ENCODE measurements at places on chromosomes 13 and 19.

- DNase-seq: peak; percentile 84
These were observed 381 bp downstream of the CKAP2 start for GRCh38 chr13:52455677-52456041.

- DNase-seq: peak; percentile 87
These were observed 2.0 kb upstream of the RNF126 start for GRCh38 chr19:664913-665443.

DNA sequence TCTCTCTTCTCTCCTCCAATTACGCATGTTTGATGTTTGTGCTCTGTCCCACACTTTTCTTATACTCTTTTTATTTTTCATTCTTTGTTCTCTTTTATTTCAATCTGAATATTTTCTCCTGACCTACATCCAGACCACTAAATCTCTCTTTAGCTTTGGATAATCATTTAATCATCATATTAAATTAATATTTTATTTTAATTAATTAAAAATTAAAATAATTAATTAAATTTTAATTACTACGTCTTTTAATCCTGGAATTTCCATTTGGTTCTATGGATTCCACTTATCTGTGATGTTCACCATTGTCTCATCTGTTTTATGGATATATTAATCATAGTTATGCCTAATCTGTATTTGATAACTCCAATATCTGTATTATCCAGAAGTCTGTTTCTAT, 62.4 kb downstream of the SPACA7 start:
- no peak for DNase-seq

GRCh38 chr13:42498521-42498920, 75.4 kb upstream of the TNFSF11 start:
- DNase-seq: no peak

- peak; percentile 89 for DNase-seq
These were observed 9.1 kb downstream of the TNFRSF19 start for GRCh38 chr13:23579072-23579895.

DNA sequence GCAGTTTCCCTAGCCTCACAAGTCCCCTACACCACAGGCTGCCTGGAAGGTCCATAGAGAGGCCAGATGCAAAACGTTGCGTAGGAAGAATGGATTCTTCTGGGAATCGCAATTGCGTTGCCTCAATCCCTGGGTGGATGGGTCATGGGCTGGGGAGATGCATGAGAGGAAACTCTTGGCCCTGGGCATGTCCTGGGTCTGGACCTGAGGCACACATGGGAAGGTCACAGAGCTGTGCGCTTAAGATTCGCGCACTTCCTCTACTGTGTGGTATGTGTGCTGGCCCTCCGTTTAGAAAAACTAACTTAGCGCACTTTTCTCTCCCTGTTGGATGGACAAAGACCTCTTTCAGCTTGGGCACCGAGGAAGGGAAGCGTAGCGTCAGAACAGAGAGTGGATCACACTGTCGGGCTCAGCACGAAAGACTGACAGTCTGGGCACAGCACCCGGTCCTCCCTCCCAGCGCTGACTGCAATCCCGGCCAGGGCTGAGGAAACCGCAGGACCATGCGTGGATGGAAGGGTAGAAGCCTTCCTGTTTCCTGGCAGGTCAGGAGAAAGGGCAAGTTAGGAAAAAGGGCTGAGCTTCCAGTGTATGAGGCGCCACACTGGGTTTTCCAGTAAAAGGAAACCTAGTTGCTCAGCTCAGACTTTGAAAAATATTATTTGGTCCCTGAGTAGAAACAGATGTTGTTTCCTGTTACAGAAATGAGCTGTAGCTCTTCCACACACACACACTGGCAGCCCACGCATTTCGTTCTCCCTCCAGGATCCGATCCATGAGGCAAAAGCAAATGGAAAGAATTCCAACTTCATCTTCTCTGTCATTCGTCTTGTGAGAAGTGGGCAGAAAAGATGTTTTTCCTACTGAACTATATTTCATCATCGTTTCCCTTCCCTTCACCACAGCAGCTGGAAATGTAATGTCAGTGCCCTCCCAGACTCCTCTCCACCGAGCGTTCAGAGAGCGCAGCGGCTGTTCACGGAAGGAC, 86.0 kb downstream of the ING1 start:
- DNase-seq: peak; percentile 92

DNA sequence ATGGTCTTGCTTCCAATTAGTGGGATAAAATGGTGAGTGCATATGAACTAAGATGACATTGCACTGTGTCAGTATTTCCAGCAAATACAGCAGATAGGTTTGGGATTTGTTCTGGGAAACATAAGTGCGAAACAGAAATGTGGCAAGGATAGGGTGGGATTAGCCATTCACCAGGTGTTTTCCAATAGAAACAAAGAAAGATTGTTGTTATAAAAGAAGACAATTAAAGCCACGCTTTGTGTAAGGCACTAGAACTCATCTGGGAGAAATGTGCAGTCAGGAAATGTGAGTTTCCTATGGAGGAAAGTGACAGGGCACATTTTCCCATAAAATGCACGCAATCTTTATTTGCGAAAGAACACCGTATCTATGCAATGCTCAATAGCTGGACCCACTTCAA, 1547.8 kb downstream of the EFNB2 start:
- no peak for DNase-seq

- DNase-seq: no peak
These were observed 126.6 kb upstream of the MCF2L start for GRCh38 chr13:112842343-112842856.

GRCh38 chr19:18453269-18454024, 15.5 kb upstream of the ISYNA1 start:
- DNase-seq: no peak

GRCh38 chr13:29522044-29522685, 73.3 kb downstream of the SLC7A1 start:
- no peak for DNase-seq

- no peak for DNase-seq
These were observed 14.6 kb downstream of the JOSD2 start for GRCh38 chr19:50496189-50497021.

GRCh38 chr13:100291624-100292023, 202.7 kb downstream of the PCCA start:
- DNase-seq: no peak

DNA sequence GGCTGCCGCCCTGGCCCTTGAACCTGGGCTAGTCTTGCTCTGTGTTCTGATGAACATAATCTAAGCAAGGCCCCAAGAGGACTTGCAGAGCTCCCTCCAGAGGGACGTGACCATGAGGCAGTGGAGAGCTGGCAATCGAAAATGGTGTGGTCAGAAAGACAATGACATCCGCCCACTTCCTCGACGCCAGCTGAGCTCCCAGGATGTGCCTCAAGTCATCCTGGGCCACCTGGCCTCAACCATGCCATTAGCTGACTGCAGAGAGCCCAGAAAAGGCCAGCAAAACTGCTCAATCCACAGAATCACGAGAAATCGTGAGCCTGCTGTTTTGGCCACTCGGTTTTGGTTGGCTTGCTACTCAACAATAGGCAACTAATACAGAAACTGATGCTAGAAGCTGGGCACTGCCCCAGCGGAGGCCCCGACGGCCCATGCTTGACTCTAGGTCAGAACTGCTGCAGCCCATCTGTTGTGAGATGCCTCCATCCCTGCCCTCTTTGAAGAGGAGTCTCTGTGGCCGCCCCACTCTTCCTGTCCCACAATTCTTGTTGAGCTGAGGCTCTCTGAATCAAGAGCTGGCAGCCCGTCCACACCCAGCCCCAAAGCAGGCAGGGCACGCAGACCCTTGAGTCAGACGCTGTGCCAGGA, 53.3 kb downstream of the STK24 start:
- DNase-seq: no peak

- DNase-seq: no peak
These were observed 21.7 kb downstream of the IRS2 start for GRCh38 chr13:109764470-109765291.

DNA sequence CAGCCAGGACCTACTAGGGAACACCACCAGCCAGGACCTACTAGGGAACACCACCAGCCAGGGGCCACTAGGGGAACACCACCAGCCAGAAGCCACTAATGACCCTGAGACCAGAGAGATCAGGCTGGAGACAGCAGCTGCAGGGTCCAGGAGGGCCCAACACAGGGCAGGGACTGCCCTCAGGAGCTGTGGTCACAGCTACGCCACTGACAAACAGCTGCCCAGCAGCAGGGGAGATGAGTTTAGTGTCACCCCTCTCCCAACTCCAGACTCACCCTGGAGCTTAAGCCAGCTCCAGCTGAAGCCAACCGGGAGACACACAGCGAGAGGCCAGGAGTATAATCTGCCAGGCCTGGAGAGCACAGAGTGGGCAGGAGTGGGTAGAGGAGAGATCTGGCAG, 25.7 kb downstream of the TUBGCP3 start:
- DNase-seq: no peak

DNA sequence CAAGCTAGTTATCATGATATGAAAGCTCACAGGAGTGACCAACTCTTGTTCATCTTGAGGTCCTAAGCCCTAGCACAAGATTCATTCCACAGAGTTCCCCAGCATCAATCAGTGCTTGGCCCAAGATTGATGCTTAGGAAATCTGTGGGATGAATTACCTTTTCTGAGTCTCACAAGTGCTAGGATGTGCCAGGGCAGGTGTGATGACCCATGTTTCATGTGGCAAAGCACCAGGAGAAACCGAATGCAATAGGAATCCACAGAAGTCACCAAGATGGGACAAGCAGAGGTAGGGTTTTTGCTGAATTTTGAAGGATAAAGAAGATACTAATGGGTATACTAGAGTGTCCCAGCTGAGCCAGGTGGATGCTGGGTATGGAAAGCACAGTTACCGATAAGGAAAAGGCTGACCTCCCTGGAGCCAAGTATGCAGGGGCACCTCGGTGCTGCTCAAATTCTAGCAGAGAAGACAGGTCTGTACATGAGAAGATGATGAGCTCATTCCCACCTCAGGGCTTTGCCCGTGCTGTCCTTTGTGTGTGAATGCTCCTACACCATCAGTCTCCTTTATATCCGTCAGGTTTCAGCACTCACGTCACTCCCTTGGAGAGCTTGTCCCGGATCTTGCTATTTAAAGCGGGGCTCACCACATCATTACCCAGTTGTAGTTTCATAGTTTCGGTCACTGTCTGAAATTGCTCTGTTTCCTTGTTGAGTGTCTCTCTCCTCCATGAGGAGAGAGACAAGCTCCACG, 168.9 kb upstream of the TSC22D1 start:
- no peak for DNase-seq

DNA sequence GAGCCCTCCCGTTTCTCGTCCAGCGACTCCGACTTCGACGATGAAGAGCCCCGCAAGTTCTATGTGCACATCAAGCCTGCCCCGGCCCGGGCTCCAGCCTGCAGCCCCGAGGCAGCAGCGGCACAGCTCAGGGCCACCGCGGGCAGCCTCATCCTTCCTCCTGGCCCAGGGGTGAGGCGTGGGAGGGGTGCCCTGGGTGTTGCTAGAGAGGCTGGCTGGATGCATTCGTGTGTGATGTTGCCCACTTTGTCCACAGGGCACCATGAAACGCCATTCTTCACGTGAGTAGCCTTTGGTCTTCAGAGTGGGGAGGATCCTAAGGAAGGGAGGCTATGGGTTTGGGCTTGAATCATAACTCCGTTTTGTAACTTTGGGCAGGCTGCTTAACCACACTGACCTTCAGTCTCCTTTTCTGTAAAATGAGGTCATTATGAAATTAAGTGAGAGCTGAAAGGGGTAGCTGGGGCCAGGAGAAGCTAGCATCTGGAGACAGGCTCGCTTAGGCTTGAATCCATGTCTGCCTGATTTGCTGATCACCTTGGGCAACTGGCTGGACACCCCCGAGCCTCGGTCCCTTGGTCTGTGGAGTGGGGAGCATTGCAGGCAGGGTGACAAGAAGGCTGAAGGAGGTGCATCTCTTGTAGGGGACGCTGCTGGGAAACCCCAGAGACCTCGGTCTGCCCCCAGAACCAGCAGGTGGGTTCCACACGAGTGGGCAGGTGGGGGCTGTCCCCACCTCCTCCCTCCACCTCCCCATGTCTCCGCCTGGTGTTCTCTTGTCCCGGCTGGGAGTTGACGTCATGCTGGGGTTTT, 18.7 kb upstream of the B3GNT3 start:
- no peak for DNase-seq

DNA sequence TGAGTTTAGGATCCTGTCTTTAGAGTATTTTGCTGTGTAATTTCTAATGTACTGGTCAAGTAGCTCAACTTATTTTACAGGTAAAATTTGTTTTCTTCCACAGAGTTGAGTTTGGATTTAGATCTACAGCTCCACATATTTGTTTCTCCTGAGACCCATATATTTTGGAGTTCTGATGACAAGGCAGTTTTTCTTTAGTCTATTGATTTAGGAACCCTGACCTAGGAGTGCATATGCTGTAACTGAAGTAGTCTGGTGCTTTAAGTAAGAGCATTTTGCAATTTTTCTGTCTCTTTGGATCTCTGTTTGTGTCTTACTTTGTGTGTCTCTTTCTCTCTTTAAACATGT, 19.5 kb upstream of the SPRY2 start:
- DNase-seq: no peak

DNA sequence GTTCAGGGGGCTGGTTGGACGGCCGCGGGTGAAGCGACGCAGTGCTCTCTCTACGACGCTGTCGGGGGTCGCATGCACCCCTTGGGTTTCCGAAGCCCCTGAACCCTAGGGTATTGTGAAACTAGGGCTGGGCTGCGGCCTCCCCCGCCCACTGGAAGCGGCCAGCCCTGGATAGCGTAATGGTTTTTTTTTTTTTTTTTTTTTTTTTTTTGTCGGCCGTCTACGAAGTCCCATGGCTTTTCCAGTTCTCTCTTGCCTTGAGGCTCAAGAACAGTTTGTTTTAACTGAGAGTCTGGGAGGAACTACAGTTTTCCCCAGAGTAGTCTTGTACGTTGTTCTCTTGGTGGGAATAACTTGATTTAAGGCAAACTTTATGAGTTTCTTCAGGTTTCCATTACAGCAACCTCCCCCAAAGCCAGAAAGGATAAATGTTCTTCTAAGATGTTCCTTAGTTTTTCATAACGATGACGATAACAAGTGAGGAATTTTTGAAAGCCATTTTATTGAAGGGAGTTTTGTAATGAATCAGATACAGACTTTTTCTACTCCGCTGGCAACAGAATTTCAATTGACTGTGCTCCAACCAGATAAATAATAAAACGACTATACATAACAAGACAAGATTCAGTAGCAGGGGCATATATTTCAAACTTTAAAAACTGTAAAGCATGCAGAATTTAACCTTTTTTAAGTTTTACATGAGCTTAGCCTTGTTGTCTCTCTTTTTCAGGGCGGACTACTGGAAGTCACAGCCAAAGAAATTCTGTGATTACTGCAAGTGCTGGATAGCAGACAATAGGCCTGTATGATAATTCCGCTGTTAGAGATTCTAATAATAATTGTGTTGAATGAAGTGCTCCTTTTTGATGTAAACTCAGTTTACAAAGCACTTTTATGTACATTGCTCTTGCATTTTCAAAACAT, 867 bp downstream of the WBP4 start:
- DNase-seq: no peak

- DNase-seq: no peak
These were observed 113.0 kb upstream of the SLC10A2 start for GRCh38 chr13:103178986-103179943.

Data from muscle of arm (tissue), 14 donors.